NCI-H774 (cell line): ENCODE measurements at places on chromosomes 2 and 18.
A peak's percentile ranks its signal among the peaks of the same experiment; 100 is the strongest.

DNA sequence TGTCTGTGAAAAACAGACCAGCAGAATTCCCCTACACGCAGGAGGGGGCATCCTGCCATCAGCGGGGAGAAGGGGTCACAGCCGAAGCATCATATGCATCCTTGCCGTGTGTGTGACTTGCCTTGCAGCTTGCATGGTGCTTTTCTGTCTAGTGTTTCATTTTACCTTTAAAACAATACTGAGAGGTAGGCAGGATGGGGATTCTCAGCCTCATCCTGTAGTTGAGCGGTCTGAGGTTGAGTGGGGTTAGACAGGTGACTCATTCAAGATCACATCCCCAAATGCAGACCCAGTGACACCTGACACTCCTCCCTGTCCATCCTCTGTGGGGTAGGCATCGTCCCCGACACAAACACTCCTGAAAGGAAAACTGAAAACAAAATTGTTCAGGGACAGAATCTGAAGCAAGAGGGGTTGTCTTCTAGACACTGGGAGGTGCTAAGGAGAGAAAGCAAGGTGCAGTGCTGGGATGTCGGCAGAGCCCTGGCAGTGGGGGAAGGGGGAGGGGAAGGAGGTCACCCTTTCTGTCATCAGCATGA is 7.9 kb downstream of the ARL4C start:
- DNase-seq, result no peak

- no peak for DNase-seq
Measured at GRCh38 chr2:23720705-23721453, 206.0 kb downstream of the ATAD2B start.

DNA sequence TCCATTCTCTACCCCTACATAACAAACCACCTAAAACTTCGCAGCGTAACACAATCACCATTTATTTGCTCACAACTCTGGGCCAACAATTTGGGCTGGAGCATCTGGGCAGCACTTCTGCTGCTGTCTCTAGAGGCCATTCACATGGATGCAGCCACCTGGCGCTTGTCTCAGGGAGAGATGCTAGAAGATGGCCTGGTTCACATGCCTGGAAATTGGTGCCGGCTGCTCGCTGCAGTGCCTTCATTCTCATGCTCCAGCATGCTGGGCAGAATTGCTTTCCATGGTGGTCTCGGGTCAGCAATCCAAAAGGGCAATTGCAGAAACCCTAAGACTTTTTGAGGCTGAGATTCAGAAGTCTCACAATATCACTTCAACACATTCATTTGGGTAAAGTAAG is 157.4 kb downstream of the SUCLG1 start:
- no peak for DNase-seq

GRCh38 chr18:62389761-62390481 is 64.8 kb downstream of the TNFRSF11A start:
- DNase-seq, result no peak

DNA sequence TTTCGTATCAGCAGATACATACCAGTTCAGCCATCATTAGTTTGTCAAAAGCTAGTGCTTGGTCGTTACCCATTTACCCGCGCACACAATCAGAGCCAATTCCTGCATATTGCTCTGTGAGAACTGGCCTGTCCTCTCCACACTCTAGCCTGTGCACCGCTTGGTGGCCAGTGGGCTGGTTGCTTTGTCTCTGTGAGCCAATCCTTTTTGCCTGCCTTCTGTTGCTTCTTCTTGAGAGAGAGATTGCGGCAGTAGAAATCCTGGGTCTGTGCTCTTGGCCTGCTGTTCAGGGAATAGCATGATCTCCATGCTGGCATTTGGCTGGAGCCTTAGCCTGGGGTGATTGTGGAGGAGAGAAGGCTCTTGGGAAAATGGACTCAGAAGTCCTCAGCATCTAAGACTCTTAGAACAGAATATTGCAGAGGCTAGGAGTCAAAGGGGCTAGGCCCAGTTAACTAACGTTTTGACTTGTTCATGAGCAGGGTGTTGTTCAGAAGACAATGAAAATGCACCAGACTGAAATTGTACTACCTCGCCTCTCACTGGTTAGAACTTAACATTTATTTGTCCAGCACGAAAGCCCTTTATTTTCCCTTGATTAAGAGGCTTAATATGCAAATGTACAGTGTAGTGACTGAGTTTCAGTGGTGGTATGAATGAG is 37.1 kb downstream of the MAP4K4 start:
- no peak for DNase-seq

DNA sequence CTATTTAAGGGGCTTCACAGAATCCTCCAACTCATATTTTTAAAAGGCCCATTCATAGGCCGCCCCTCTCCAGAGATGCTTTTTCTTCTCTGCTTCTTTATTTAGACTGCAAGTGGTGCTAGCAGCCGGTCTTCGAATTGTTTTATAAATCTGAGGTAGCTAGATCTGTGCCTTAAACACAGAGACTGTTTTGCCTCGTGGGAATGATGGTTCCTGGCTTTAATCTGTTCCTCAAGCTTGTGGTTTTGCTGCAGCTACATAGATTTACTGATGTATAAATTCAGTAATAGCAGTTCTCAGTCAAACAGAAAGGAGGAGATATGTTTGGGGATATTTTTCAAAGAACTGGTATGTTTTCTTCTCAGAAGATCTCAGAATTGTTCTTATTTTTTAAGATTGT is 45.3 kb downstream of the TNFRSF11A start:
- no peak for DNase-seq

GRCh38 chr2:69943000-69943842 is 18.2 kb downstream of the ASPRV1 start:
- no peak for DNase-seq

GRCh38 chr2:23366720-23367119 is 18.3 kb upstream of the KLHL29 start:
- no peak for DNase-seq

GRCh38 chr2:119431155-119431975 is at the start of gene TMEM37:
Gene TMEM37, plus strand, starts transcription at chr2:119431854. Its CDS starts 50 bp downstream, at chr2:119431904.
- DNase-seq, result peak; percentile 26

DNA sequence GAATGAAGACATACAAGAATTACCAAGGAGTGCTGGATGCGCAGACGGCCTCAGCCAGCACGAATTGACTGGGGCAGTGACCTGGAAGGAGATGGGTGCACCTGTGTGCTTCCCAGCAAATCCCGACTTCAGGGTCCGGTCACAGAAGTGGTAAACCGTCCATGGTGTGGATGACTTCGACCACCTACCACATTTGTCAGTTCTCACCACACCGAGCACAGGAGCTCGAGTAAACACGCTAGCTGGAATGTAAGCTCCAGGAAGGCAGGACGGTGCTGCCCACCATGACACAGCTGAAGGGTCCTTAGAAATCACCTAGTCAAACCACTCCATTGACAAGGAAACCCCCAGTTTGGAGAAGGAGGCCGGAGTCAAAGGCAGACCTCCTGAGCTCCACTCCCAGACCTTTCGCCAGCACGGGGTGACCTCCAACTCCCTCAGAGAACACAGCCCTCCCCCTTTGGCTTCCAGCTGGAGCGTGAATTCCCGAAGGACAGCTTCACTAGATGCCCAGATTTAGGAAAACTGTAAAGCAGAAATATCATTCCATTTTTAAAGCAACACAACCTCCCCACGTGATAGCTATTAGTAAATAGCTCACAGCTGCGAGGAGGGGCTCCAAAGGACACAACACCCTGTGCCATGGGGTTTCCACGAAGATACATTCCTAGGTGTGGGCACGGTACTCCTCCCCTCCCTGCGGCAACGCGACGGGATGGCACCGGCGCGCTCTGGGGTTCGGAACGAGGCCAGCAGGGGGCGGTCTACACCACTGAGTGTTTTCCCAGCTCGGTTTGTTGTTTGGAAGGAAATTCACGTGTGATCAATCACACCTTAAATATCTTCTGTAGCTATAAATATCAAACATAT is 34.1 kb upstream of the GNAL start:
- no peak for DNase-seq

GRCh38 chr18:43547456-43547855 is 270.2 kb upstream of the SYT4 start:
- no peak for DNase-seq

- DNase-seq, result no peak
Measured at GRCh38 chr2:126751477-126751876, 95.5 kb downstream of the GYPC start.

DNA sequence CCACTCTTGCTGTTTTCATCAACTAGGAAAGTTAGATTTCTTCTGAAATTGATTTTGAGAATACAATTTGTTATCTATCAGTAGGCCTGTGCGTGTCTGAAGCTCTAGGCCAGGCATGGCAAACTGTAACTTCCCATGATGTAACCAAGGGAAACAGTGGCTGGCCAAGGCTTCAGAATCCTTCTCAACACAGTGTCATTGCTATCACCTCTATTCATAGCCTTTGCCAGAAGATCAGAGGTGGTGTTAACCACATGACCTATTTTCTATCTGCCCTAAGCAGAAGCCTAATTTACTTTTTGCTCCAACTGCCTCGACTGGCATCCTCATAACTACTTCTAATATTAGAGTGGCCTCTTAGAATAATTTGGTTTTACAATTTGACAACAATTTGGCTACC is 2.5 kb downstream of the ITGB6 start:
- DNase-seq, result no peak

GRCh38 chr2:16128746-16129610 is 188.6 kb downstream of the MYCN start:
- no peak for DNase-seq
